ENCODE measurements at places on chromosomes 11 and 22.

GRCh38 chr22:39301926-39302325, 17.5 kb downstream of the RPL3 start:
- peaks cover 13% of the 10 kb centered on the region for H3K27me3 ChIP-seq
- H3K27ac ChIP-seq = no peak overlapping the region
- H3K36me3 ChIP-seq = no peaks in the 10 kb centered on the region
- peaks cover 10% of the 10 kb centered on the region for H3K4me1 ChIP-seq
- no peak for DNase-seq
- no peak overlapping the region for H3K4me3 ChIP-seq

- peaks cover 4% of the 10 kb centered on the region for H3K36me3 ChIP-seq
- H3K4me1 ChIP-seq = peaks cover 31% of the 10 kb centered on the region
- H3K27me3 ChIP-seq = no peaks in the 10 kb centered on the region
- H3K27ac ChIP-seq = peak overlapping the region; percentile 50
- no peak for DNase-seq
These were observed 1.6 kb downstream of the NCR3LG1 start for GRCh38 chr11:17352950-17353820.

- no peak overlapping the region for H3K27ac ChIP-seq
- no peak overlapping the region for H3K4me3 ChIP-seq
- no peaks in the 10 kb centered on the region for H3K36me3 ChIP-seq
- H3K4me1 ChIP-seq = no peaks in the 10 kb centered on the region
- H3K27me3 ChIP-seq = peaks cover 4% of the 10 kb centered on the region
These were observed 165.6 kb downstream of the RCN1 start for GRCh38 chr11:32256466-32256865.

DNA sequence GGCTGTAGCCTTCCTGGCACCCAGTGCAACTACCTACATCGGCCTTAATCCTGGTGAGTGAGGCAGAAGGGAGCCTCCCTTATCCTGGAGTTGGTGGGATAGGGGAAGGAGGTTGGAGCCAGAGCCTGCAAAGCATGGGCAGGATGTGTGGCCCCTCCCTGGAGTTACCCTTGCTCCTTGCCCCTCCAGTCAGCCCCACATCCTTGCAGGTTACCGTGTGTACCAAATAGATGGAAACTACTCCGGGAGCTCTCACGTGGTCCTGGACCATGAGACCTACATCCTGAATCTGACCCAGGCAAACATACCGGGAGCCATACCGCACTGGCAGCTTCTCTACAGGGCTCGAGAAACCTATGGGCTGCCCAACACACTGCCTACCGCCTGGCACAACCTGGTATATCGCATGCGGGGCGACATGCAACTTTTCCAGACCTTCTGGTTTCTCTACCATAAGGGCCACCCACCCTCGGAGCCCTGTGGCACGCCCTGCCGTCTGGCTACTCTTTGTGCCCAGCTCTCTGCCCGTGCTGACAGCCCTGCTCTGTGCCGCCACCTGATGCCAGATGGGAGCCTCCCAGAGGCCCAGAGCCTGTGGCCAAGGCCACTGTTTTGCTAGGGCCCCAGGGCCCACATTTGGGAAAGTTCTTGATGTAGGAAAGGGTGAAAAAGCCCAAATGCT, 3.9 kb downstream of the SMPD1 start:
- no peak for DNase-seq
- H3K4me1 ChIP-seq = peaks cover 25% of the 10 kb centered on the region
- no peaks in the 10 kb centered on the region for H3K27me3 ChIP-seq
- peaks cover 32% of the 10 kb centered on the region for H3K36me3 ChIP-seq
- no peak overlapping the region for H3K27ac ChIP-seq
